HFFc6 (cell line): ENCODE measurements at places on chromosomes 6 and 20.

DNA sequence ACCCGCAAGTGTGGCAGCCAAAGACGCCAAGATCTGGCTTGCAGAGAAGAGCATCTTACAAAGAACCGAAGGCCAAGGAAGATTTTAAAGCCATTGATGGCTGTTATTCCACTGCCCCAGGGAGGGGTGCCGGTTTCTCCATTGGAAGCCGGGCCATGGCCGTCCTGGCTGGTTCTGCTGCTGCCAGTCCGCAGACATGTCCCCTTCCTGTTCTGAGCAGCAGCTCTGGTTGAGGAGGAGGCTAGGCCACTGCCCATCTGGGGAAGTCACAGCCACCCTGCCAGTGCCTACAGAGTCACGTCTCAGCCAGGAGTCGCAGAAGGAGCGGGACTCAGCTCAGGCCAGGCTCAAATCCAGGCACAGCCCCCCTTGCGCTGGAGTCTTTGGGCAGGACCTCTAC is 42.6 kb upstream of the MRGBP start:
- no peak overlapping the region for H3K4me3 ChIP-seq
- peaks cover 13% of the 10 kb centered on the region for H3K4me1 ChIP-seq
- H3K27ac ChIP-seq = no peak overlapping the region

- peaks cover 8% of the 10 kb centered on the region; the same call in 1 of the 2 replicates for H3K36me3 ChIP-seq
- peak overlapping the region; percentile 6; the same call in 1 of the 2 replicates for H3K27ac ChIP-seq
- peaks cover 20% of the 10 kb centered on the region for H3K4me1 ChIP-seq
- DNase-seq = peak; percentile 21
- no peaks in the 10 kb centered on the region; the same call in 1 of the 2 replicates for H3K27me3 ChIP-seq
These were observed 12.5 kb downstream of the SIRT5 start for GRCh38 chr6:13586603-13587542.

GRCh38 chr6:129662980-129663431 is 47.0 kb downstream of the ARHGAP18 start:
- no peak overlapping the region for H3K4me3 ChIP-seq
- H3K36me3 ChIP-seq = peaks cover 36% of the 10 kb centered on the region
- no peak for DNase-seq
- H3K27me3 ChIP-seq = no peaks in the 10 kb centered on the region; the same call in 1 of the 2 replicates
- H3K27ac ChIP-seq = peak overlapping the region; percentile 17; the same call in 1 of the 2 replicates

- H3K4me1 ChIP-seq = peaks cover 48% of the 10 kb centered on the region
- no peaks in the 10 kb centered on the region for H3K36me3 ChIP-seq
- H3K4me3 ChIP-seq = no peak overlapping the region
- peak; percentile 49 for DNase-seq
- peak overlapping the region; percentile 60 for H3K27ac ChIP-seq
- no peaks in the 10 kb centered on the region for H3K27me3 ChIP-seq
These were observed 670.7 kb downstream of the UTRN start for GRCh38 chr6:144955859-144956258.

DNA sequence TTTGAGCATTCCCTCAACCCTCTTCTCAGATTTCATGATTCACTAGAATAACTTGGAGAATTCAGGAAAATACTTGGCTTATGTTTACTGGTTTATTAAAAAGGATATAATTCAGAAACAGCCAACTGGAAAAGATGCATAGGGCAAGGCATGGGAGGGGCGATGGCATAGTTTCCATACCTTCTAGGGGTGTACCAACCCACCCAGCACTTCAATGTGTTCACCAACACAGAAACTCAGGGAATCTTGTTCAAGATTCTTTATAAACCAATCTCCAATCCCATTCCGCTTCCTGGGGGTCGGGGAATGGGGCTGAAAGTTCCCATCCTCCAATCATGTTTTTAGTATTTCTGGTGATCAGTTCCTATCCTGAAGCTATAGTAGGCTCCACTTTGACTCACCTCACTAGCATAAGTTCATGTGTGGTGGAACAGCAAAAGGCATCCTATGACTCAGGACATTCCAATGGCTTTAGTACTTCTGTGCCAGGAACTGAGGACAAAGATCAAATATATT is 164.4 kb downstream of the SIM1 start:
- H3K27ac ChIP-seq = peak overlapping the region; percentile 90
- no peaks in the 10 kb centered on the region for H3K36me3 ChIP-seq
- peak overlapping the region; percentile 58 for H3K4me3 ChIP-seq
- no peaks in the 10 kb centered on the region for H3K27me3 ChIP-seq
- H3K4me1 ChIP-seq = peaks cover 75% of the 10 kb centered on the region

DNA sequence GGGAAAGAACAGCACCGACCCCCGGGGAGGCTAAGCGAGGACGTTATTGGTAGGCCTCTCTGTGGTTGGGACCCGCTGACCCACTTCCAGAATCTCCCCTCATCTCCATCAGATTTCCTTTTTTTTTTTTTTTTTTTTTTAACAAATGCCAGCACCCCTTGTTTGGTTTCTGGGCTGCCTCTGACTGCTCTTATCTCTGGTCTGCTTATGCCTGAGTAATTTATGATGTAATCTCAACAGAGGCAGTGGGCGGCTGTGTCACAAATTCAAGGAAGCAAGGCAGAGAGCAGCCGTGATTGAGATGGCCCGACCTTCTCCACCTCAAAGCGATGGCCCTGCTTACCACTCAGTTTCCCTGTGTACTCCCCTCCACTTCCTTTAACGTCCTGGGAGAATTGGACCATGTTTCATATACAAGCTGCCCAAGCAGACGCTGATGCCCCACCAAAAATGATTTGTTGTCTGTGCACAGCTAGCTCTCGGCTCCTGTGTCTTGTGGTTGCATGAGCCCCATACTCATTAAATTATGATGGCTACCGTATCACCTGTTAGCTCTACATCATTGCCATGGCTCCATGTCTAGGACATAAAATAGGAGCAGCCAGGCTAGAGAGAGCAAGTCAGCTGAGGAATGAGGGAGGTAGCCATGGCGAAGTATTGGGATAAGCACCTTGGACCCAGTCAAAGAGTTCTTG is 98.1 kb downstream of the ZNF217 start:
- H3K36me3 ChIP-seq = no peaks in the 10 kb centered on the region
- H3K4me1 ChIP-seq = no peaks in the 10 kb centered on the region
- H3K27ac ChIP-seq = no peak overlapping the region
- no peak overlapping the region for H3K4me3 ChIP-seq
- no peak for DNase-seq

DNA sequence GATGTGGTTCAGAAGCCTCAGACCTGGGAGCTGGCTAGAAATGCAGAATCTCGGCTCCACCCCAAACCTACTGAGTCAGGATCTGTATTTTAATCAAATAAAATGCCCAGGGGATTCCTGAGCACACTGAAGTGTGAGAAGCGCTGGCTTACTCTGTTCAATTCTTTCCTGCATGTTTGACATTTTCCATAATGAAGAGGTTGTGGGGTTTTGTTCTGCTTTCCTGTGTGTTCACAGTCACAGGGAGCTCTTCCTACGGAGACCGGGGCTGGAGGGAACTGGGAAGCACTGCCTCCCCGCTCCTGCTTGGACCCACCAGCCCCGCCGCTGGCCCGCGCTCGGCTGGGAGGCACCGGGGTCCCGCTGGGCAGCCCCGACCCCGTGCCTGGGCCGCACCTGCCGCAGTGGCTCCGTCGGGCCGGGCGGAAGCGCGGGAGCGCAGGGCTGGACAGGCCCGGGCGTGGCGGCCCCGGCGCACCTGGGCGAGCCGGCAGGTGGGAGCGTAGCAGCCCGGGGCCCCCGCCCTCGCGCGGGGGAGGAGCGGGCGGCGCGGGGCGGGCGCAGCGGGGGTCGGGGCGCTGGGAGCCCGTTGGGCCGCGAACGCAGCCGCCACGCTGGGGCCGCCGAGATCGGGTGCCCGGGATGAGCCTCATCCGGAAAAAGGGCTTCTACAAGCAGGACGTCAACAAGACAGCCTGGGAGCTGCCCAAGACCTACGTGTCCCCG is at the start of gene MAPK13:
MAPK13 (plus strand) TSS at position 573 of the 726 bp plus-strand sequence; CDS start at position 643, 70 bp downstream.
- peaks cover 71% of the 10 kb centered on the region for H3K4me1 ChIP-seq
- peak within 1 kb of the TSS; percentile 62 for H3K4me3 ChIP-seq
- no peaks in the 10 kb centered on the region for H3K36me3 ChIP-seq
- no peaks in the 10 kb centered on the region for H3K27me3 ChIP-seq
- peak within 1 kb of the TSS; percentile 86 for H3K27ac ChIP-seq

GRCh38 chr20:33685328-33686099 is 671 bp downstream of the E2F1 start:
- no peak for DNase-seq
- H3K27ac ChIP-seq = peak overlapping the region; percentile 82
- peak overlapping the region; percentile 89 for H3K4me3 ChIP-seq
- peaks cover 53% of the 10 kb centered on the region for H3K4me1 ChIP-seq

GRCh38 chr20:62603021-62603906 is 39.0 kb upstream of the SLCO4A1 start:
- no peak overlapping the region for H3K4me3 ChIP-seq
- peak overlapping the region; percentile 38 for H3K27ac ChIP-seq
- no peaks in the 10 kb centered on the region for H3K36me3 ChIP-seq
- H3K4me1 ChIP-seq = peaks cover 43% of the 10 kb centered on the region
- DNase-seq = peak; percentile 59
- H3K27me3 ChIP-seq = peaks cover 4% of the 10 kb centered on the region

DNA sequence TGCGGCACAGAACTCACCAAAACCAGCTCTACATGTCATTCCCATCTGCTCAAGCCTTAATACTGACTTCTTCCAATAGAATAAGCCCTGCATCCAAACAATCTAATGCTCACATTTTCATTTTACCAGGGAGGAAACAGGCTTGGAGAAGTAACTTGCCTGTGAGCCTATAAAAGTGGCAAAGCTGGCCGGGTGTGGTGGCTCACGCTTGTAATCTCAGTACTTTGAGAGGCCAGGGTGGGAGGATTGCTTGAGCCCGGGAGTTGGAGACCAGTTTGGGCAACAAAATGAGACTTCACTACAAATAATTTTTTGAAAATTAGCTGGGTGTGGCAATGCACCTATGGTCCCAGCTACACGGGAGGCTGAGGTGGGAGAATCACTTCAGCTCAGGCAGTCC is 133.7 kb downstream of the LY86 start:
- DNase-seq = no peak
- H3K27ac ChIP-seq = no peak overlapping the region
- H3K4me3 ChIP-seq = no peak overlapping the region
- peaks cover 20% of the 10 kb centered on the region for H3K27me3 ChIP-seq
- H3K36me3 ChIP-seq = no peaks in the 10 kb centered on the region

GRCh38 chr6:105755885-105756284 is 330.3 kb upstream of the PRDM1 start:
- H3K4me1 ChIP-seq = peaks cover 27% of the 10 kb centered on the region
- no peak for DNase-seq
- no peaks in the 10 kb centered on the region for H3K36me3 ChIP-seq
- no peak overlapping the region for H3K27ac ChIP-seq
- H3K4me3 ChIP-seq = no peak overlapping the region

DNA sequence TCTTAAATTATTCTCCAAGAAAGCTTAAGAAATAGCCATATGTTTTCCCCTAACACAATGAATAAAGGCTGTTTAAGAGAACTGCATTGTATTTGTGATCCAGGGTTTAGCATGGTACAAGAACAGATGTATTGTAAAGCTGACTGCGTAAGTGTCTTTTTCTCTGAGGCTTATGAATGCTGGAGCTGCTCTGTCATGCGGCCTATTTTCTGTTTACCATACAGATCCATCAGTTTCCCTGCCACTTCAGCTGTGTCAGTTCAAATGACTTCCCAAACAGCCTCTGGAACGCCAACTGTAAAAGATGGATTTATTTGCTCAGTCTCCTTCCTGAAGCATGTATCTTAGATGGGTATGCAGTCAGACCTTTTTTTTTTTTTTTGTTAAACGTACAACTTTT is 419.3 kb upstream of the HS3ST5 start:
- H3K4me3 ChIP-seq = no peak overlapping the region
- H3K27me3 ChIP-seq = no peaks in the 10 kb centered on the region
- DNase-seq = no peak
- no peaks in the 10 kb centered on the region for H3K36me3 ChIP-seq
- H3K4me1 ChIP-seq = no peaks in the 10 kb centered on the region

GRCh38 chr6:37176268-37177076 is 6.5 kb downstream of the PIM1 start:
- H3K36me3 ChIP-seq = peaks cover 11% of the 10 kb centered on the region; the same call in 1 of the 2 replicates
- no peak overlapping the region for H3K27ac ChIP-seq
- peaks cover 5% of the 10 kb centered on the region; the same call in 1 of the 2 replicates for H3K27me3 ChIP-seq

GRCh38 chr6:90370493-90370959 is 73.9 kb upstream of the BACH2 start:
- H3K4me3 ChIP-seq = no peak overlapping the region
- peaks cover 5% of the 10 kb centered on the region; the same call in 1 of the 2 replicates for H3K27me3 ChIP-seq
- DNase-seq = peak; percentile 7
- H3K4me1 ChIP-seq = peaks cover 37% of the 10 kb centered on the region
- H3K27ac ChIP-seq = no peak overlapping the region
- H3K36me3 ChIP-seq = no peaks in the 10 kb centered on the region

- H3K27ac ChIP-seq = no peak overlapping the region
- no peaks in the 10 kb centered on the region for H3K36me3 ChIP-seq
- no peak for DNase-seq
- no peaks in the 10 kb centered on the region for H3K27me3 ChIP-seq
- H3K4me1 ChIP-seq = no peaks in the 10 kb centered on the region
These were observed 208.6 kb upstream of the RNF217 start for GRCh38 chr6:124753562-124754105.

DNA sequence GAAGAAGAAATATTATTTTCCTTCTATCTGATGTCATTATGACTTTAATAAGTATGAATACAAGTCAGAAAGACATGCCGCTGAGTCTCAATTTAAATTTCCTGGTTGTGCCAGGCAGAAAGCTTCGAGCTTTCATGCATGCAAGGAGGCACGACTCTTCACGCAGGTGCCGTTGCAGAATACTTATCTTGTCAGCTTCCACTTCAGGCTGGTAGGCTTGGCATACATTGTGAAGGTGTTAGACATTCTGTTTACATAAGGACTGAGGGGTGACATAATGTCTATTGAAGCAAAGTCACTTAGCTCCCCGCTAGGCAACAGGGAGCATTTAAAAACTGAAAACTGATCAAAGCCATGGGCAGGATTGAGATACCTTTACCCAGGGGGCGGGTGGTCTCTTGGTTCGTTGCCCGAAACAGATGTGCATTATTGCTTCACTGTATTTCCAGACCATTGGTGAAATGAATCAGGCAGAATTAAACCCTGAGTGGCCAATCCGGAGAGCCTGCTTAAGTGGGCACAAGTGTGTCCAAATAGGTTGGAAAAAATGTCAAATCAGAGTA is 16.4 kb downstream of the BMP6 start:
- H3K36me3 ChIP-seq = no peaks in the 10 kb centered on the region
- H3K4me3 ChIP-seq = no peak overlapping the region
- DNase-seq = no peak
- H3K27ac ChIP-seq = no peak overlapping the region
- no peaks in the 10 kb centered on the region for H3K4me1 ChIP-seq
- H3K27me3 ChIP-seq = peaks cover 32% of the 10 kb centered on the region

GRCh38 chr6:167824591-167825331 is 1.9 kb upstream of the AFDN start:
- H3K4me1 ChIP-seq = peaks cover 46% of the 10 kb centered on the region
- H3K36me3 ChIP-seq = no peaks in the 10 kb centered on the region
- peak overlapping the region; percentile 89 for H3K4me3 ChIP-seq
- DNase-seq = peak; percentile 86
- peak overlapping the region; percentile 80 for H3K27ac ChIP-seq
- no peaks in the 10 kb centered on the region; the same call in 1 of the 2 replicates for H3K27me3 ChIP-seq

GRCh38 chr6:166460473-166461437 is 78.0 kb upstream of the MPC1 start:
- no peak for DNase-seq
- no peaks in the 10 kb centered on the region; the same call in 1 of the 2 replicates for H3K27me3 ChIP-seq
- H3K4me3 ChIP-seq = no peak overlapping the region
- no peak overlapping the region for H3K27ac ChIP-seq
